ENCODE measurements at places on chromosomes 1 and 21. TPM values are rescaled to one million over a fixed set of nuclear protein-coding genes. Genes with fewer than 3 reads are reported as not detected.
A peak's percentile ranks its signal among the peaks of the same experiment; 100 is the strongest.

- H3K4me3 ChIP-seq: no peak overlapping the region
- H3K27ac ChIP-seq: no peak overlapping the region
- DNase-seq: peak; percentile 48
- no peaks in the 10 kb centered on the region for H3K27me3 ChIP-seq
- H3K4me1 ChIP-seq: peaks cover 28% of the 10 kb centered on the region
Measured at GRCh38 chr1:156797212-156797871, 19.3 kb downstream of the SH2D2A start.

DNA sequence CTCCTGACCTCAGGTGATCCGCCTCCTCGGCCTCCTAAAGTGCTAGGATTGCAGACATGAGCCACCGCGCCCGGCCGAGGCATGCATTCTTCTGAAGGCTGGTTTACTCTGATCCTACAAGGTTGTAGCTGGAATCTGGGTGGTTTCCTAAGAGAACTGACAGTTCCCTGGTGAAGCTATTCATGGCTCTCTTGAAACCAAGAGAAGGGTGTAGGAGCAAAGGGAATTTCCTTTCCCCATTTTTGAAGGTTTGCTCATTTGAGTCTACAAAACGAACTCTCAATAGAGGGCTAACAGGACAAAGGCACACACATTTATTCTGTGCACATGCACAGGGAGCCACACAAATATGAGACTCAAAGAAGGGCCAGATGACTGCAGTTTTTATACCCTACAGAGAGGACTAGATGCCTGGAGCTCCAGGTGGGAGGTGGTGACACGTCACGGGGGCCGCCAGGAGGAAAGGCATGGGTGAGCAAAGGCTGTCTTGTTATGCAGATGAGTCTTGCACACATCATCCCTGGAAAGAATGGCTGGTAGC lies 49.5 kb upstream of the ERRFI1 start:
- H3K36me3 ChIP-seq: no peaks in the 10 kb centered on the region
- no peak for DNase-seq
- no peak overlapping the region for H3K27ac ChIP-seq
- H3K4me3 ChIP-seq: no peak overlapping the region
- peaks cover 9% of the 10 kb centered on the region for H3K4me1 ChIP-seq

- H3K4me1 ChIP-seq: peaks cover 43% of the 10 kb centered on the region
- H3K27ac ChIP-seq: no peak overlapping the region
- peaks cover under 1% of the 10 kb centered on the region for H3K27me3 ChIP-seq
Measured at GRCh38 chr1:65150583-65151263, 2.7 kb downstream of the AK4 start.

GRCh38 chr1:151596166-151596953 lies 15.5 kb upstream of the SNX27 start:
- H3K27ac ChIP-seq: no peak overlapping the region
- no peak overlapping the region for H3K4me3 ChIP-seq
- peaks cover 22% of the 10 kb centered on the region for H3K27me3 ChIP-seq

DNA sequence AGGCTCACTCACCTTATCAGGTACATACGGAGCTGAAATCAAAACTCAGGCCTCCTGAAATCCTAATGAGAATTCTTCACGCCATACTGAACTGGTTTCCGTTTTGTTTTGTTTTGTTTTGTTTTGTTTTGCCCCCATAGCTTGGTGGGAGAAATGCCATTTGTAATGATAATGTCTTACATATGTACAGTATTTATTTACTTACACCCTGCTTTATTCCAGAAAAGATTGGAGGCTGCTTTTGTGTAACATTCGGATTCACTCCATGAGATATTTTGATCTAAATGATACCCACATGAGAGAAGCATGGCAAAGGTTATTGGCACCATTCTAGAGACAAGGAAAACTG lies 84.7 kb downstream of the EPHB2 start:
- no peak for DNase-seq
- H3K4me3 ChIP-seq: no peak overlapping the region
- no peaks in the 10 kb centered on the region for H3K36me3 ChIP-seq
- H3K4me1 ChIP-seq: no peaks in the 10 kb centered on the region

DNA sequence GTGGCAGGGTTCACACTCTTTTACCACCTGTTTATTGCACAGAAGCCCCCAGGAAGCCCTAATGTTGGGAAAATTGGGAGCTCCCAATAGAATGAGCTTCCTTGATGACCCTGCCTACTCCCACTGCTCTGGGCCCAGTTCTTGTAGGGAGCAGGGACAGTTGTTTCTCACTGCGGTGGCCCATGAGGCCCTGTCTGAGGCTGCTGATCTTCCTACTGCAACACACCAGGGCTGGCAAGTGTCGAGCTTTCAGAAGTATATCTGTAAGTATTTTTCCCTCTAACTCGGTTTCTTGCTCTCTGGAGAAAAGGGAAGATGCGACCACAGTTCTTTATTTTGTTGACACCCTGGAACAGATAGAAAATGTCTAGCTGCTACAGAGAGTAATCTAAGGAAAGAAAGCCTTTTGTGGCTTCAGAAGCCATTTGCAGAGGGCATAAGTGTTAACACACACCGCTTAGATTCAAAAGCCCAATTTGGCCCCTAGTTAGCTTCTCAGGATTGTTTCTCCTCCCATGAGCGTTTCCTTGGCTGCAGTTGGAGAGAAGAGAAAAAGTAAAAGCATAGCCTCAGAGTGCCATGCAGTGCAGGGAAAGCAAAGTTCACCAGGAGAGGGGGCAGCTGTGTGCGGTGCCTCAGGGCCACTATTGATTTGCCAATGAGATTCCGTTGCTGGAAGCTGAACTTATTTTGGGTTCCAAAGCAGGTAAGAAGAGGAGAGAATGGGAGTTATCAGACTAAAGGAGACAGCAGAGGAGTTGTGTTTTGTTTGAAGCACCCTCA lies 102.6 kb downstream of the SELENOF start:
- peaks cover 3% of the 10 kb centered on the region for H3K27me3 ChIP-seq
- DNase-seq: no peak
- H3K36me3 ChIP-seq: no peaks in the 10 kb centered on the region
- no peak overlapping the region for H3K27ac ChIP-seq
- H3K4me3 ChIP-seq: no peak overlapping the region
- H3K4me1 ChIP-seq: no peaks in the 10 kb centered on the region

DNA sequence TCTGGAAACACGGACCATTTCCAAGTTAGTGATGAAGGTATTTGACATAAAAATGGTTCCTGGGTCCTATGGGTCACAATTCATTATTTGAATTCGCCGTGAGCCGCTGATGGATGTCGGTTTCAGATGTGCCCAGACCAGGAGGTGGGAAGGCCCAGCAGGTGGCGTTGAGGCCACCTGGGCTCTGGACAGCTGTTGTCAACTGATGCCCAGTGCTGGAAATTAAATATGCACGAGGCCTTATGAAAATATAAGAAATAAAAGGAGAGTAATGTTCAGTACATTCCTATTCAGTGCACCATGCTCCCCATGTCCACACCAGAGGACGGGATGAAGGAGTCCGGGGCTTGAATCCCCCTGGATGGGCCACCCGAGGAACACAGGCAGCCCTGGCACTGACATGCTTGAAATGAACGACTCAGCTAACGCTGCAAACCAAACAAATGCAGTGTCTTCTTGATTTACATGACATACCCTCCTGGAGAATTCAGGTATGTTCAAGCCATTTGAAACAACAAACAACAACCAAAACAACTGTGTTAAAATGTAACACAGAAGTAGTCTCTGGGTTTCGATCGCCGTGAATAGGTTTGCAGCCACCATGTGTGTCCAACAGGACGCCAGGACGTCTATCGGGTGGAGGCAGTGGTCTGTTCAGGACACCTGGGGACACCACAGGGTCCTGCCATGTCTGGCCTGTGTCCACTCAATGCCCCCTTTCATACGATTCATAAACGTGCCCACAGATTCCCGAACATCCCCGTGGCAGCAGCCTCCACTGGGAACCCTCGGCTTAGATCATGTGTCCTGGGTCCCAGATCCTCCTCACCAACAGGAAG lies 6.1 kb downstream of the TFF3 start:
- H3K27me3 ChIP-seq: peaks cover 8% of the 10 kb centered on the region
- peaks cover 2% of the 10 kb centered on the region for H3K4me1 ChIP-seq
- no peak overlapping the region for H3K27ac ChIP-seq
- no peak overlapping the region for H3K4me3 ChIP-seq
- DNase-seq: no peak
- H3K36me3 ChIP-seq: no peaks in the 10 kb centered on the region

DNA sequence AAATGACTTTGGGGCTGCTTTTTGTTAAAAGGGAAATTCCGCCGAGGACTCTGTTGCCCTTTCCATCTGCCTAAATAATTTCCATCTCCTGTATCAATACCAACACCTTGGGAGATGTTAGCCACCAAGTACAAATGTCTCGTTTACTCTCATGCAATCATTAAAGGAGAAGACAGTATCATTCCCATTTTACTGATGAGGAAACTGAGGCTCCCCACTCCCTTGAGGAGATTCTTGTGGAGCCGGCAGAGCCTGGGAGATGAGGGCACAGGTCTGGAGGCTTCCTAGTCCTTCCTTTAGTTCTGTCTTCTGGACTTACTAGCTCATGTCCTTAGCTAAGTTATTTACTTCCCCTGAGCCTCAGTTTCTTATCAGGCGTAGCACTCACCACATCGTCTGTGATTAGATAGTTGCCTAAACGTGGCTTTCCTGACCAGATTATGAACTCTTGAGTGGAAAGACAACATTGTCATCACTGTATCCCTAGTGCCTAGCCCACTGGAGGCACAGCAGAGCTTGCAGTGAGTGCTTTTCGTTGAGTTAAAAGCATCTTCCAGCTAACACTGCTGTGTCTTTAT lies 81.6 kb downstream of the ADSS2 start:
- H3K36me3 ChIP-seq: no peaks in the 10 kb centered on the region
- H3K27ac ChIP-seq: no peak overlapping the region
- DNase-seq: no peak
- no peak overlapping the region for H3K4me3 ChIP-seq

- DNase-seq: no peak
- no peaks in the 10 kb centered on the region for H3K27me3 ChIP-seq
- no peak overlapping the region for H3K27ac ChIP-seq
- no peaks in the 10 kb centered on the region for H3K4me1 ChIP-seq
- H3K36me3 ChIP-seq: no peaks in the 10 kb centered on the region
Measured at GRCh38 chr1:166119471-166119965, 47.3 kb downstream of the FAM78B start.

DNA sequence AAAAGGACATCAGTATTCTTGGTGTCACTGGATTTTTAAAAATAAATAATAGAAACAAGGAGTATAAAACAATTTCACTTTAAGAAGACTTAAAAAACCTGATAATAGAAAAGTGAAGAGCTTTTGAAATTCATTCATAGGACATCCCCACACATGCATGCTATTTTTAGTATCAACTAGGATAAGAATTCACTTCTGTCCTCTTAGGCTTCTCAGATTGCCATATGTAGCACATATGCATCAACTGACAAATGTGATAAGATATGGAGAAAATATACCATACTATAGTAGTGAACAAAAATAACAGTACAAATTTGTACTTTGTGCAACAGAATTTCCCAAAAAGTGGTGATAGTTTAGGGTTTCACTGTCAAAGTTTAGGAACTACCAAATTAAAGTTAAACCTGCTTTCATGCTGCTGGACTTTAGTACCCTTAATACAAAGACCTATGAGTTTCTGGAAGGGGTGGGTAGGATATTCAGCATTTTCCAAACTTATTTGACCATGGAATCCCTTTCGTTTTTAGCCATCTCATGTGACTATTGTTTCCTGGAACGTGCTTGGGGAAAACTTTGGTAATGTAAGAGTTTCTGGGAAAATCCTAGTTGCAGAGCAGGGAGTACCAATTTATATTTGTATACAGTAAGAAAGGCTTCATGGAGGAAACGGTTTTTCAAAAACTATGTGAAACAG lies 19.8 kb downstream of the RPRD2 start:
- DNase-seq: no peak
- H3K4me3 ChIP-seq: no peak overlapping the region
- peaks cover 5% of the 10 kb centered on the region for H3K36me3 ChIP-seq
- no peaks in the 10 kb centered on the region for H3K27me3 ChIP-seq
- H3K4me1 ChIP-seq: peaks cover 18% of the 10 kb centered on the region

GBP4 gene
- total RNA-seq: 14.3 TPM
